PC-3 (cell line): ENCODE measurements at places on chromosomes 1 and 21. TPM values are rescaled to one million over a fixed set of nuclear protein-coding genes. Genes with fewer than 3 reads are reported as not detected.

- DNase-seq: peak; percentile 78
Observed at GRCh38 chr1:205633421-205633976, 1.7 kb upstream of the ELK4 start.

DNA sequence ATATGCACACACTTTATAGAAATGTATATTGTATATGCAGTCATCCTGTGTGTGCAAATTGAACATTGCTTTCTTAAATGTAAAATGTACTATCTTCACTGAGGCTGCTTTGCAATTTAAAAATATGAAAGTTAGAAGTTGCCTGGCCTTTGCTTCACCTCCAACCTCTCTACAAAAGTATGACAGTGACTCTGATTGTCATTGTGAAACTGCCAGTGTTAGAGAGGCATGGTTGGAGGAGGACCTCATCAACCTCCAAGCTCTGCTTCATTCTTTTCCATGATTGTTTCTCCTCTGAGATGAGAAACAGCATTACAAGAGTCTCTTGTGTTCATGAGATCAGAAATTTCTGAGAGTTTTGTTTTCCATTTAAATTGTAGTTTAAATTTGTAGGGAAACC lies 185.5 kb downstream of the ZC3H11B start:
- no peak for DNase-seq

Gene CFHR4
- not detected in 2 replicates for total RNA-seq

GRCh38 chr1:53339736-53340635 lies 12.1 kb upstream of the LRP8 start:
- no peak for DNase-seq

- peak; percentile 71 for DNase-seq
Observed at GRCh38 chr1:178501705-178502329, 5.1 kb upstream of the CLEC20A start.

Gene WNT3A
- total RNA-seq: 1.0 and 1.5 TPM in 2 replicates

- DNase-seq: no peak
Observed at GRCh38 chr1:71835442-71835813, 446.9 kb downstream of the NEGR1 start.

- DNase-seq: no peak
Observed at GRCh38 chr1:225580238-225581099, 72.5 kb downstream of the ENAH start.

Gene ATAD3C
- total RNA-seq: 0.29 and 1.4 TPM in 2 replicates

GRCh38 chr1:176854121-176854520 lies 310.4 kb downstream of the ASTN1 start:
- DNase-seq: no peak

- DNase-seq: peak; percentile 74
Observed at GRCh38 chr1:169601096-169601881, 15.0 kb upstream of the F5 start.

- no peak for DNase-seq
Observed at GRCh38 chr1:67382292-67382691, 47.9 kb downstream of the SERBP1 start.

DNA sequence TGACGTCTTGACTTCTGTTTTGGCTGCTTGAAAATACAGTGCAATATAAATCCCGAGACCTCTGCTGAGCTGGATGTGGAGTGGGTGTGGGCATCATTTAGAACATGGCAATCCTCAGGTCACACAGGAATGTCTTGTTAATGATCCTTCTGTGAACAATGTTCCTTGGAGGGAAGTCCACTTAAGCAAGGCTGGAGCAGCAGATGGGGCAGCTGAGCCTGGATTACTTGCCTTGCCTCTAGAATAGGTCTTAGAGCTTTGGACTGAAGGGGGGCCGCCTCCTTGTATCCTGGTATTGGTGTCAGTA lies 926 bp upstream of the SCMH1 start:
- DNase-seq: no peak

Gene S100A14
- total RNA-seq: 462 and 536 TPM in 2 replicates

Gene SPRR2B
- not detected in 2 replicates for total RNA-seq

Gene MAN1C1
- 0.11 and 0.75 TPM in 2 replicates for total RNA-seq

- DNase-seq: no peak
Observed at GRCh38 chr1:166882893-166883292, 6.8 kb upstream of the TADA1 start.

- DNase-seq: peak; percentile 21
Observed at GRCh38 chr1:30823627-30823968, 66.0 kb upstream of the LAPTM5 start.

Gene JAM2
- total RNA-seq: not detected in 2 replicates

Gene LAPTM5
- total RNA-seq: not detected in 2 replicates

Gene LCE3D
- not detected in 2 replicates for total RNA-seq

- peak; percentile 97 for DNase-seq
Observed at GRCh38 chr1:164707868-164708331, 148.9 kb downstream of the PBX1 start.

DNA sequence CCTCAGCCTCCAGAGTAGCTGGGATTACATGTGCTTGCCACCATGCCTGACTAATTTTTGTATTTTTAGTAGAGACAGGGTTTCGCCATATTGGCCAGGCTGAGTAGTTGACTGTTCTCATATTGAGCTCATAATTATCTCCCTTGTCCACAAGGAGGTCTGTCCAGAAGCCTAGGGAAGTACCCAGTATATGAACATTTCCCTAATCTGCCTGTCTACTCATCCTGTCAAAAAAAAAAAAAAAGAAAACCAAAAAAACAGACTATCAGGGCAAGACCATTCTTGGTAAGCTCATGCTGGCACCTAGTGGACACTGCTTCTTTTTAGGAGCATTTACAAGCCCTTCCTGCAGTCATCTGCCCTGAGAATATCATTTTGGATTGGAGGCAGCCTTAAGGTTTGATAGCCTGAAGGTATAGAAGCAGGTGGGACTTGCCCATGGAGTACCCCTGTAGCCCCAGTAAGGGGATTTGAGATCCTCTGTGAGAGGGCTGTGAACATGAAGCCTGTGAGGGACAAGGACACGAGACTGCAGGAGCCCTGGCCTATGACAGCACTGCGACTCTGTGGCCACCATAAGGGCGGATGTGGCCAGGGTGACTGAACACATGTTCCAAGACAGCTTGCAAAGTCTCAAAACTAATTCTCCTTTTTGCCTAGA lies 10.8 kb upstream of the DUSP12 start:
- DNase-seq: peak; percentile 91

GRCh38 chr1:179867493-179868330 lies 9.9 kb downstream of the TOR1AIP2 start:
- peak; percentile 53 for DNase-seq

Gene PADI3
- total RNA-seq: 0.26 TPM in 1 of 2 replicates, not detected in the other

DNA sequence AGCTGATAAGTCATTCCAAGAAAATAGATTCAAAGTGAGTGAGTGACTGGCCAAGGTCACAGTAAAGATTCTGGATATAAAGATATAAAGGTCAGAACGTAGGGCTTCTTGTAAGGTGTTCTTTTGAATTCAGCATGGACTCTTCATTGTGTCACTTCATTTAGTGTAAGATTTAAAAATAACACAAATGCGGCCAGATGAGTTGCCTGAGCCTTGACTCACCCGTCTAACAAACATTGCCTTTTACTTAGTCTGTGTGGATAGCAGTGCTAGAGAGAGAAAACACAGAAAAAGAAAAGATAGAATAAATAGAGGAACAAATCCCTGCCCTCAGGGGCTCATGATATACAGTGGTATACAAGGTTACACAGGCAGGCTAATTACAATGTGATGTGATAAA lies 223.4 kb downstream of the PLPP3 start:
- DNase-seq: no peak

Gene MPZ
- 0.18 TPM in 1 of 2 replicates, not detected in the other for total RNA-seq

GRCh38 chr1:54370287-54370989 lies 35.8 kb downstream of the SSBP3 start:
- no peak for DNase-seq

DNA sequence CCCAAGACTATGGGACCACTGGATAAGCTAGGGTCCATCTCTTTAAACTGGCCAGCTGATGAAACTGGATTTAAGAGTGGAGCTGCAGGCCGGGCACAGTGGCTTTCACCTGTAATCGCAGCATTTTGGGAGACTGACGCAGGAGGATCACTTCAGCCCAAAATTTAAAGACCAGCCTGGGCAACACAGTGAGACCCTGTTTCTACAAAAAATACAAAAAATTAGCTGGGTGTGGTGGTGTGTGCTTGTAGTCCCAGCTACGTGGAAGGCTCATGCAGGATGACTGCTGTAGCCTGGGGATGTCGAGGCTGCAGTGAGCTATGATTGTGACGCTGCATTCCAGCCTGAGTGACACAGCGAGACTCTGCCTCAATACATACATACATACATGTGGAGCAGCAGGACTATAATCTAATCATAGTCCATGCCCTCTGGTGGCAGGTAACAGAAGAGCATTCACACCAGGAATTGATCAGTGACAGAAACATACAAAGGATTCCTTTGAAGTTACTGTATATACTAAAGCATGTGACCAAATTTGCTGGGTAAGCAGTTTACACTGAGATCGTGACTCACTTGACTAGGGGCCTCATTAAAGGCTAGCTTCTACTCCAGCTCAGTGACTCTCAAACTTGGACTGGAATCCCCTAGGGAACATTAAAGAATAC lies 101.5 kb upstream of the SLFNL1 start:
- DNase-seq: peak; percentile 76

Gene FNDC10
- 7.9 and 8.8 TPM in 2 replicates for total RNA-seq

Gene RORC
- 0.26 TPM in 1 of 2 replicates, not detected in the other for total RNA-seq

Gene KCNA3
- total RNA-seq: not detected in 2 replicates

GRCh38 chr1:236011641-236012040 lies 53.2 kb downstream of the NID1 start:
- no peak for DNase-seq

Gene PCBP3
- 2.4 and 3.0 TPM in 2 replicates for total RNA-seq

- DNase-seq: peak; percentile 70
Observed at GRCh38 chr1:25520446-25521061, 22.9 kb upstream of the LDLRAP1 start.

GRCh38 chr1:93758842-93759515 lies 77.3 kb upstream of the BCAR3 start:
- DNase-seq: peak; percentile 64

DNA sequence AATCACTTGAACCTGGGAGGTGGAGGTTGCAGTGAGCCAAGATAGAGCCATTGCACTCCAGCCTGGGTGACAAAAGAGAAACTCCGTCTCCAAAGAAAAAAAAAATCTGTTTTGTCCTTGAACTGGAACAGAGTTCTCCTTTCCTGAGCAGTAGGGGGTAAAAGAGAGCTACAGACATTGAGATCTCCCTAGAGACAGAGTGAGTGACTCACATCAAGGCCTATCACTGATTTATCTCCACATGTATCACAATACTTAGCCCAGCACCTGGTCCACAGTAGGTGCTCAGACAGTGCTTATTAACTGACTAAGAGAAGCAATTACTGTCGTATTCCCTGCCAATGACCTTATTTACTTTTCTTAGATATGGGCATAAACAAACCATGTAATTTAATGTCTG lies 354.1 kb upstream of the C1orf87 start:
- no peak for DNase-seq

Gene FCER1A
- not detected in 2 replicates for total RNA-seq
